Urothelium cell line (cell line): ENCODE measurements at places on chromosomes 11 and 22.

DNA sequence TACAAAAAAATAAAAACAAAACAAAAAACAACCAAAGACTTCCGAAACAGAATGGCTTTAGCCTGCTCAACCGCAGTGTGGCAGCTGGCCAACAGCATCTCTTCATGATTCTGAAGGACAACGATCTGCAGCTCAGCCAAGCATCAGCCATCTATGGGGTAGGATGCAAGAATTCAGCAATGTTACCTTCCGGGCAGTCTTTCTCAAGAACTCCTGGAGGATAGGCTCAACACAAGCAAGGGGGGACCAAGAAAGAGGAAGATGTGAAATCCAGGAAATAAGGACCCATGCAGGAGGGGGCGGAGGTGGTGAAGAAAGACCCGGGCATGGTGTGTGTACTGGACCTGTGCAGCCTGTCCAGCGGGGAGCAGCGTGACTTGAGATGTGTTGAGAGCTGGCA lies 3.5 kb upstream of the TSPO start:
- no peak for DNase-seq

- DNase-seq: no peak
Measured at GRCh38 chr11:104602643-104603042, 295.6 kb downstream of the CASP12 start.

GRCh38 chr11:132264616-132265015 lies 894.2 kb downstream of the NTM start:
- no peak for DNase-seq

GRCh38 chr11:72759468-72759985 lies 7.3 kb upstream of the ARAP1 start:
- no peak for DNase-seq

GRCh38 chr11:114141863-114142580 lies 82.5 kb downstream of the ZBTB16 start:
- DNase-seq: no peak

GRCh38 chr11:57303990-57304579 lies 20.7 kb downstream of the TNKS1BP1 start:
- DNase-seq: peak; percentile 45

DNA sequence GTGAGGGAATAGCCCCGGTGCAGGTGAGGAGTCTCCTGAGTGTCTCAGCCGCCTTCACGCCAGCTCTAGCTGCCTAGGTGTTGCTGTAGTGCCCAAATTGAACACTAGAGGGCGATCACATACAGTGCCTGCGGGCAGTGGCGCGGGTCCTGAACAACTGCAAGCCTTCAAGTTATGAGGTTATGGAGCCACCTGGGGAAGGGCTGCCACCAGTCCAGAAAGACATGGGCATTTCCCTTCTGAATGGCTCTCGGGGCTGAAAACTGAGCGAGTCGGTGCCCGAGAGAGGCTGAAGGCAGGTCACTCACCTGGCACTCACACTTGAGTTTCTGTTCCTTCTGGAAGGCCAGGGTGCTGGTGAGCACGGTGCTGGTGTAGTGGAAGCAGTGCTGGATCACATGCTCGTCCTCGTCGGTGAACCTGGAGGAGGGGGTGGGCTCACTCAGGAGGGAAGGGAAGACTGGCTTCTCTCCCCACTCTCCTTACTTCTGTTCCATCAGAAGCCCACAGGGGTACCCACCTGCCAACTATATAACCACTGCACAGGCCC lies 88.4 kb downstream of the PDE2A start:
- peak; percentile 84 for DNase-seq

GRCh38 chr11:117185736-117186430 lies 7.3 kb downstream of the SIDT2 start:
- DNase-seq: no peak

GRCh38 chr11:96095884-96096303 lies 172.0 kb upstream of the MTMR2 start:
- no peak for DNase-seq

- DNase-seq: no peak
Measured at GRCh38 chr11:93212094-93212493, 14.3 kb upstream of the SLC36A4 start.

- DNase-seq: no peak
Measured at GRCh38 chr22:24141586-24141985, 39.7 kb upstream of the SUSD2 start.

- DNase-seq: peak; percentile 68
Measured at GRCh38 chr11:130897262-130898182, 18.8 kb downstream of the SNX19 start.

- peak; percentile 32 for DNase-seq
Measured at GRCh38 chr22:35622191-35622913, 5.2 kb upstream of the MB start.

- no peak for DNase-seq
Measured at GRCh38 chr11:36763187-36763586, 165.2 kb upstream of the RAG2 start.

DNA sequence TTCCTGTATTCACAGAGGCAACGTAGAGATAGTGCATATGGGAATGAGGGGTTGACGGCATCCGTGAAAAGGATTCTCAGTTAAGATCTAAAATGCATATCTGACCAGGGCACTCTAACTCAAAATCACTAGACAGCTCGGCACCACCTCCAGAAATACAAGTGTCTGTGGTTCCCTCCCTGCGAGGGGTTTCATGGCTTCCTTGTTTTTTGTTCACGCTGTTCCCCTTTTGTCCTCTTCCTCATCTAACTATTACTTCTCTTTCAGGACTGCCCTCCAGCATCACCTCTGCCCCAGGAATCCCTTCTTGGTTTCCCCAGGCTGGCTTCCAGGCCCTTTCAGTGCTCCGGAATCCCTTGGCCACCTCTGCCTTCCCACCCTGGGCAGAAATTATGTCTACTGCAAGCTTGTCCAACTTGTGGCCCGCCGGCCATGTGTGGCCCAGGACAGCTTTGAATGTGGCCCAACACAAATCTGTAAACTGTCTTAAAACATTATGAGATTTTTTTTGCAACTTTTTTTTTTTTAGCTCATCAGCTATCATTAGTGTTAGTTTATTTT lies 159.9 kb downstream of the FBXO7 start:
- no peak for DNase-seq

- no peak for DNase-seq
Measured at GRCh38 chr22:36236388-36237319, 2.7 kb downstream of the APOL2 start.
